NCI-H345 (cell line): ENCODE measurements at places on chromosomes 6 and 20.

DNA sequence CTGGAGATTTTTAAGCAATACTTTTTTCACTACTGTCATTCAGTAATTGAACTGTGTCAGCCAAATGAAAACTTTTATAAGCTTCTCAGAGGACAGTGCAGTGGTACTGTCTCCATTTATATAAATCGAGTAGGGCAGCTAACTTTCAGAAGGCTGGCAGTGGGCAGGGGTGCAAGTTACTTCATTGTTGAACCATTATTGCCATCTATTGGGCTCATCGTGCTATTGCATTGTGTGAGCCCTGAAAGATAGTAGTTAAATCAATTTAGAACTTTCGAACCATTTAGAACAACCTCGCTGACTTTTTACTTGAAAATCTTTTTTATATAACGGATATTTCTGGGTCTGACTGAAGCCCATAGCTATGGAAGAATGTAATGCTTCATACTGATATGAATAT is 347.8 kb upstream of the PLCB4 start:
- peak; percentile 68 for DNase-seq

- DNase-seq: peak; percentile 39
Observed at GRCh38 chr6:157823528-157824370, 703 bp downstream of the SNX9 start.

DNA sequence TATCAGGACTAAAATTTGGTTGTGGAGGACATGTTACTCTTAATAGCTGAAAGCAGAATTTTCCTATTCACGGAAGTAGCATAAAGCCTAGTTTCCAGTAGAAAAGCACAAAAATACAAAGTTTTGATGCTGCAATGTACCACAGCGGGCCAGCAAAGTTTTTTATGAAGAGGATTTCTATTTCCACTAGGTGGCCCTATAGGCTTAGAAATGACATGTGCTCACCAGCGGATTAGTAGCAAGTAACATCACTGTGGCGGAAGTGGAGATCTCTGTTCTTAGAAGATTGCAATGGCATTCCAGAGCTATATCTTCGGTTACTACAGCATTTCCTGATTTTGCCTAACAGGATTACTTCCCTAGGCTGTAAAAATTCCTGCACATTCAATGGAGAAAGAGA is 1219.0 kb upstream of the EYS start:
- DNase-seq: no peak

GRCh38 chr6:30614044-30614842 is 2.8 kb downstream of the PPP1R10 start:
- DNase-seq: no peak

DNA sequence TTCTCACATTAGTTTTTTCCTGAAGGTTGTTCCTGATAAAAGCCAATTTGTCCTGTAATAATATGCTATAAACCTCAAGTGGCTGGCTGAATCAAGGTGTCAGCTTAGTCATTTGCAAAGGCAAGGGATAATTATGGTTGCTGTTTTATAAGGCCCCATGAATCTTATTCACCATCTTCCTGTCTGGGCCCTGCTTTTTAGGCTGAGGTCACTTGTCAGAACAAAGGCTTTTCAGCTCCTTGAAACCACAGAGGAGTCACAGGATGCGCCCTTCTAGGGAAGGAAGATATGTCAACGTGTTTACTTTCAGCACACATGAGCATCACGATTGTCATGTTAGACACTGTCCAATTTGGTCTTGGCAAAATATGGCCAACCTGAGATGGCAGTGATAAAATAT is 64.8 kb upstream of the NAA20 start:
- DNase-seq: no peak

- no peak for DNase-seq
Observed at GRCh38 chr6:19906171-19906570, 69.0 kb downstream of the ID4 start.

- no peak for DNase-seq
Observed at GRCh38 chr6:16751251-16751946, 9.9 kb downstream of the ATXN1 start.

DNA sequence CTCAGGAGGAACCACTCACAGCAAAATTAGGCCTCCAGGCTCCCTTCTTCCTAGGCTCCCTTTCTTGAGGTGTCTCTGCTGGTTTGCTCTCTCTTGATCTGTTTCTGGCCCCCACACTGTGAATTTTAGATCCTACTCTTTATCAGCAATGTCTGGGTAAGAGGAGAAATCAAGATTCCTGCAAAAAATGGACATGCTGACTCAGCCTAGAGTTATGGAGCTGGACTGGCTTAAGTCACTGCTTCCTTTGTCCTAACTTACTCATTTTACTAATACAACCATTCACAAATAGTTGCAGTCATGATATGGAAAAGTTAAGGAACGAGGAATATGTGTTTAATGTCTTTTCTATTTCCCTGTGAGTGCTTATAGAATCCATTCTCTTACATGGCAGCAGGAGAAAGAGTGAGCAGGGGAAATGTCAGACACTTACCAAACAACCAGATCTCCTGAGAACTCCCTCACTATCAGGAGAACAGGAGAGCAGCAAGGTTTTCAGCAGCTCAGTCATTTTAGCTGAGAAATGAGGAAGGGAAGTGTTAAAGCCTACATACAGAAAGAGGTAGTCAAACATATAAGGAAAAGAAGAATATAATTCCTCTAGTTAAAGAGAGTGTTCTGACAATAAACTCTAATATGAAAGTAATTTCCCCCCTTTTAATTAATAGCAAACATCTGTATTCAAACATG is 160.8 kb downstream of the PDE7B start:
- no peak for DNase-seq

DNA sequence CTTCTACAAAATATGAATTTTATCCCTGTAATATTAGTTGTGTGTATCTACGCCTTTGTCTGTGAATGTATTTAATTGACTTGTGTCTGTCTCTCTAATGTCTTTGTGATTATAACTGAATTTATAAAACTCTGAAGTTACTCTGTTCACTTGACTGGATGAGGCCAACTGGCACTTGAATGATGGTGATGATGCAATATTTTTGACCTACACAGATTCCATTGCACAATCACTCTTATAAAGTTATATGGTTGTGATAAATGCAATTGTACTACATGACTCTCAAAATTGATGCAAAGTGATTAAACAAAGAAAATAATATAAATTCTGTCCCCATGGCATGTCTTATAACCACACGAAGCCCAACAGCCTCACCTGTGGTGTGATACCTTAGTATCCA is 287.3 kb upstream of the PLN start:
- DNase-seq: no peak

DNA sequence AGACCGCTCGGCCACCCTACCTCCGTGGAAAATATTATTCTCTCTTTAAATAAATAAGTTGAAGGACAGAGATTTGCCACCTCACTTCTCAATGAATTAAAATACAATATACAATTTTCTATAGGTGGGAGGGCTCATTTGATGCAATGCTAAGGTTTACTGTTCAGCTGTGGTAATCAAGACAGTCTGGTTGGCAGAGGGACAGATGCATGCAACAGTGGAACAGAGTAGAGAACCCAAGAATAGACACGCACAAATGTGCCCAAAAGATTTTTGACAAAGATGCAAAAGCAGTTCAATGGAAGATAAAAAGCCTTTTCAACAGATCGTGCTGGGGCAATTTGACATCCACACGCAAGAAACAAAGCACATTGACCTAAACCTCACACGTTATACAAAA is 145.2 kb downstream of the CEBPB start:
- no peak for DNase-seq

- no peak for DNase-seq
Observed at GRCh38 chr20:47453167-47453782, 48.4 kb upstream of the NCOA3 start.

GRCh38 chr20:36885356-36885755 is 9.4 kb downstream of the TLDC2 start:
- no peak for DNase-seq

DNA sequence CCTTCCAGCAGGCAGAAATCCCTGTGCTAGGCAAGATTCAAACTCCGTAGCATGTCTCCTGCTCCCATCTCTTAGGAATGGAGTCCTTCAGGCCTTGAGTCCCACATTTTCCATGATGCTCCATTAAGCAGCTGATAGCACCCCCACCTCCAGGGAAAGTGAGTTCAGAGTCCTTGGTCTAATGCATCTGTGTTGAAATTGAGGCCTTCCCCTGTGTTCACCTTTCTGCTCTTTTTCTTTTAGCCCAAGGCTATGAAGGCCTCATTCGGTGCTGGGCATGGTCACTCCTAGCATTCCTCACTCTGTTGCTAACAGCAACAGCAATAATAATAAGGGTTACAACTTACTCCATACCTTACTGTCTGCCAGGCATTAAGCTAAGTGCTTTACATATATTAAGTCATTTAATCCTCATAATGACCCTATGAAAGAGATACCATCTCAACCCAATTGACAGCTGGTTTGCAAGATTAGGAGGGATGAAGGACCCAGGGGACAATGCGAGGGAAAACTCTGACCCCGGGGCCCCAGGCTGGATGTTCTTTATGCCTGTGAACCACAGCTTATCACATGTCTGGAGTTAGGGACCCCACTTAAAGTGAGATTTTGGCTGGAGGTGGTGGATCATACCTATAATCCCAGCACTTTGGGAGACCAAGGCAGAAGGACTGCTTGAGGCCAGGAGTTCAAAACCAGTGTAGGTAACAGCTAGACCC is 17.5 kb upstream of the PANK2 start:
- no peak for DNase-seq

- DNase-seq: no peak
Observed at GRCh38 chr6:21163110-21163837, 430.3 kb upstream of the SOX4 start.

DNA sequence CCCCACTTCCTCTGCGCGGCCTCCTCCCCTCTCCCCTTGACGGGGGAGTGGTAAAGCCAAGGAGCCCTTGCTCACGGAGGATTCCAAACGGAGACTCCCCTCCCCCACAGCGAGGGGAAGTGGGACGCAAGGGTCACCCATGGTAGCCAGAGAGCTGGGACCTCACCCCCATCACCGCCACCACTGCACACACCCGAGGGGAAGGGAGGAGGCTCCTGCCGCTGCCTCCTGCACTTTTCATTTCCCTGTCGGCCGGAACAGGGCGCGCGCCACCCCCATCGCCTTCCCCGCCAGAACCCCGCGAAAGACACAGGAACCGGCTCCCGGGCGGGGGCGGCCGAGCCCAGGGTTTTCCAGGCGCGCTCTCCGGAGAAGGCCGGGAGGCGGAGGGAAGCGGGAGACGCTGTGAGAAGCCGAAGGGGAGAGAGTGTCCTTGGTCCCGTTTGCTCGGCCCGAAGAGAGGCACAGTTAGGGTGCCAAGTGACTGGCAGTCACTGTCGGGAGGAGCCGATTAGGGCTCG is 789 bp downstream of the CCND3 start:
- peak; percentile 20 for DNase-seq

- DNase-seq: peak; percentile 92
Observed at GRCh38 chr20:8414586-8415274, 282.7 kb downstream of the PLCB1 start.

- no peak for DNase-seq
Observed at GRCh38 chr6:52549428-52549827, 27.4 kb downstream of the TRAM2 start.

DNA sequence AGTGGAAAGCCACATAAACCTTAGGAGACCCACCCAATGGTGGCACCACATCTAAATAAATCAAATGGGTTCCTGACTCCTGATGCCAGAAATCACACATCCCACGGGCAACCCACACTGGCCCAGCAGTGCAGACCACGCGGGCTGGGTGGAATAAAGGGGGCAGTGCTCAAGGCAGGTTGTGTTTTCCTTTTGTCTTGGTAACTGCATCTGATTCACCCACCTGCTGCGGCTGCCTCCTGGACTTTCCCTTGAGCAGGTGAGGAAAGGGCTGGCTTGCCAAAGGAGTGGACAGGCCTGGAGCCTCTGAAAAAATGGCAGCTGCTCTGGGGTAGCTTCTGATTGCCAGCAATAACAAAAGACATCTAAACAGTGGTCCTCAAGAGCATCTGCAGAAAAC is 119.5 kb upstream of the KCNK16 start:
- no peak for DNase-seq

DNA sequence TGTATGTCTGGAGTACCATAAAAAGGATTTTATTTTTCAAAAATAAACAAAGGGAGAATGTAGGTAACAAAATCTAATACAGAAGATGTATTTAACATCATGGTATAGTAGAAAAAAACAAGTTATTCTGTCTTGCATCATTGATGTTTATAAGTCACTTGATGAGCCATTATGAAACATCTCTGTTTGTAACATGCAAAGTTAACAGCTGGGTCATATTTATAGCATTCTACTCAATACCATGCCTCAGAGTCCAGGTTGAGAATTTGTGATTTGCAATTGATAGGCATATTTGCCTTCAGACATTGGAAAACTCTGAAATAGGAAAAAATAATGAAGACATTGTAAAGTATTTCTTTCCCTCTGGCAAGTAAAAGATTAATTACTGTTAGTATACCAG is 52.3 kb upstream of the IL20RA start:
- DNase-seq: no peak

GRCh38 chr20:15708984-15709598 is 864.2 kb downstream of the KIF16B start:
- peak; percentile 9 for DNase-seq

DNA sequence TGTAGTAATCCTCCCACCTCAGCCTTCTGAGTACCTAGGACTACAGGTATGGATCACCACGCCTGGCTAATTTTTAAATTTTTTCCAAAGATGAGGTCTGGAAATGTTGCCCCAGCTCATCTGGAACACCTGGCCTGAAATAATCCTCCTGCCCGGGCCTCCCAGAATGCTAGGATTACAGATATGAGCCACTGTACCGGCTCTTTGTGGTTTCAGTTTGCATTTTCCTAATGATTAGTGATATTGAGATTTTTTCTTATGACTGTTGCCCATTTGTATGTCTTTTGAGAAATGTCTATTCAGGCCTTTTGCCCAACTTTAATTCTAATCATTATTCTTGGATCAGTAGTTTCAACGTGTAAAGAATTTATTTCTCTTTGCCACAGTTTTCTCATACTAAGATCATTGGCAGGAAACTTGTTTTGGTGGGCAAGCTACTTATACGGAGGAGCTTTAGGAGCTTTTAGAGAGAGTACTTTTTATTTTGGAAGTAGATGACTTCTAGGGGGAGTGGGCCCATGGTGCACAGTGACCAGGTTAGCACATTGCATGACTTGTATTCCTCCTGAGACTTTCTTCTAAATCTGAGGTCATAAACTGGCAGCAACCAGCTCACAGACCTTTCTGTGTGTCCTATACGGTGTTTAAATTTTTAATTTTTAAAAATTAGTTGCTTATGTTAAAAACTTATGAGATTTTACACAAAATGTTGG is 62.3 kb downstream of the STK4 start:
- no peak for DNase-seq

DNA sequence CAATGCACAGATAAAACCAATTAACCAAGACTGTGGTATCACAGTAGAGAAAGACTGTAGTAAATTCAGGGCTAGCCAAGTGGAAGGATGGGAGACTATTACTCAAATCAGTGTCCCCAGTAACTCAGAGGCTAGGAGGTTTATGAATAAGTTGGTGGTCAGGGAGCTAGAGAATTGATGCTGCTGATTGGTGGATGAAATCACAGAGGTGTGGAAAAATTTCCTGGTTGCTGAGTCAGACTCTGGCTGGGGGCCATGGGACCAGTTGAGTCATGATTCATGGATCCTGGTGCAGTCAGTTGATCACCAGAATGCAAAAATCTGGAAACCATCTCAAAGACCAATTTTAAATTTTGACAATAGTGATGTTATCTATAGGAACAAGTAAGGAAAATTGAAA is 555.9 kb downstream of the C6orf118 start:
- no peak for DNase-seq

GRCh38 chr6:132404736-132405135 is 3.5 kb upstream of the MOXD1 start:
- DNase-seq: no peak
